ENCODE measurements at places on chromosomes 16 and 17.

DNA sequence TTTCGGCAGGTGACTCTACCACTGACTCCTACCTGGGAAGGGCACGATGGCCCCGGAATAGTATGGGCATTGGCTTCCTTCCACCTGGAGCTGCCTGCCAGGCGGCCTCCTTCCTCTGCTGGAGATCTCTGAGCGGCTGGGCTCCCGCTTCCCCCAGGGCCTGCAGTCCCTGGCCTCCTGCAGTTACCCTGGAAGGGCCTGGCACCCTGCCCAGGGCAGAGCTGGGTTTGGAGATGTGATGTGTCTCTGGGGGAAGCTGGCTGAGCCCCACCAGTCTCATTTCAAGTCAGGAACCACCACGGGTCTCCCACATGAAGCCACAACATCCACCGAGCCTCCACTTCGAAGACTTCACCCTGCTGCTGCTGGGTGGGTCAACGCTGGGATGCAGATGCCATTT, 97.9 kb downstream of the IRF8 start:
- no peak for DNase-seq

- no peak for DNase-seq
These were observed 143.3 kb downstream of the AATF start for GRCh38 chr17:37092071-37092470.

- DNase-seq = no peak
These were observed 1.8 kb downstream of the SLC12A4 start for GRCh38 chr16:67966549-67967182.

DNA sequence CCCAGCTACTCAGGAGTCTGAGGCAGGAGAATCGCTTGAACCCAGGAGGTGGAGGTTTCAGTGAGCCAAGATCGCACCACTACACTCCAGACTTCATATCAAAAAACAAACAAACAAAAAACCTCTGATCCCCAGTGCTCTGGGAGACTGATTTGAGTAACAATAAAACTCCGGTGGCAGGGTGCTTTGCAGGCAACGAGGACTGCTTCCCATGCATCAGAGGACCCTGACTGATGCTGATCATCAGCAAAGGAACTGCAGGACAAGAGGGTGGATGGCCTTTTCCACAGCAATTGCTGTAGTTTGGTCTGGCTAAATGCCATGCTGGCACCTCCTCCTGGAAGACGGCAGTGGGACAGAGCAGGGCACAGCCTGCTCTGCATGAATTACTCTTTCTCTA, 6.4 kb upstream of the SLC39A11 start:
- no peak for DNase-seq

GRCh38 chr17:81557276-81558114, 5.3 kb upstream of the FAAP100 start:
- DNase-seq = no peak

DNA sequence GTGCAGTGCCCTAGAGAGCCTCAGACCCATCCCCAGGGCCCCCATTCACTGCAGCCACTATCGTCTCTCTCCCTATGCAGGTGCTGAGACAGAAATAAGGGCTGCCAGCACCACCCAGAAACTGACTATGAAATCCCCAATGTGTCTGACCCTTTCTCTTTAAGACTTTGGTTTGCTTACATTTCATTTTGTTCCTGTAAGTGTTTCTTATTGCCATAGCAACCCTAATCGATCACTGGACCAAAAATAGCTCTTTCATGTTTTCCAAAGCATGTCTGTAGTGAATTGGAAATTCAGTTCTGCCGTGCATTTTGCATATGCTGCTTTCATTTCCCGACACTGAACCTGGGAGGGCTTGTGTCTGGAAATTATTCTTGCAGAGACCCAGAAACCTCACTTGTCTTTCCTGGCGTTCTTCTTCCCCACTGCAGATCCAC, 148.7 kb upstream of the NOL11 start:
- DNase-seq = no peak

GRCh38 chr17:4849011-4849536, 15.9 kb downstream of the MINK1 start:
- DNase-seq = peak; percentile 84

GRCh38 chr17:68048996-68049395, 13.5 kb downstream of the KPNA2 start:
- DNase-seq = no peak

DNA sequence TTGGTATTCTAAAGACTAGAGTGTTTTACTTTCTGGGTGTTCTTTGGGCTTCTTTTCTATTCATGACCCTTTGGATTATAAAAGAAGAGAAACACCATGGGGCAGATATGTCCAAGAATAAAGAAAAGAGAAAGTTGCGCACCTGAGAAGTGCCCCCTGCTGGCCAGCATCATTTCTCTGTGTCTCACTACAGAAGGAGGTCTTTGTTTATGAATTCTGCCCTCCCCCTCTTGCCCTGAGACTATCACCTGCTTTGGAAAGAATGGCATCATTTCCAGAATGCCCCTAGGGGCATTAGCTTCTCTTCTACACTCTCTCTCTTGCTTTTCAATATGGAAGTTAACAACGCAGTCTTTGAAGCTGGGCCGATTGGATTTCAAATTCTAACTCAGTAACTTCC, 45.0 kb downstream of the CDH13 start:
- no peak for DNase-seq

DNA sequence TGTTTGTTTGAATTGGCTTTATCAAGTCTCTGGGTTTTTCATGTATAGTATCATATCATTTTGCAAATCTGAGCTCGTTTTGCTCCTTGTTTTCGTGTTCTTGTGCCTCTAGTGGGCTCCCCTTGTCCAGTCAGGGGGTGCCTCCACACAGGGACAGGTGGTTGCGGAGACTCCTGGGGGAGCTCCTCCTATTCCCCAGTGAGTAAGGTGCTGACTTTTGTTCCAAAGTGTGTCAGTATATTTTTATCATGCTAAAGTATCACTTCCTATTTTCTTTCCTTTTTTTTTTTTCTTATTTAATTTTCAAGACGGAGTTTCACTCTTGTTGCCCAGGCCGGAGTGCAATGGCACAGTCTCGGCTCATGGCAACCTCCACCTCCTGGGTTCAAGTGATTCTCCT, 30.3 kb upstream of the IL17C start:
- no peak for DNase-seq

GRCh38 chr17:46125831-46126230, 67.4 kb downstream of the KANSL1 start:
- no peak for DNase-seq

DNA sequence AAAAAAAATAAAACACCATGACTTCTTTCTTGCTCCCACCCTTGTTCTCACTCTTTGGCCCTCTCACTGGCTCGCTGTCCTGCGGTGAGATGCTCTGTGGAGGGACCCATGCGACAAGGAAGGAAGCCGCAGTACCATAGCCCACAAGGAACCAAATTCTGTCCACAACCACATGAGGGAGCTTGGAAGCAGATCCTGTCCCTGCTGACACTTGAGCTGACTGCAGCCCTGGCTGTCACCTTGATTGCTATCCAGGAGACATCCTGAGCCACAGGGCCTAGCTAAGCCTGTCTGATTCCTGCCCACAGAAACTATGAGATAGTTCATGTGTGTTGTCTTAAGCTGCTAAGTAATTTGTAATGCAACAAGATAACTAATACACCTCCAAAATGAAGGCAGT, 4.8 kb upstream of the MT2A start:
- DNase-seq = no peak

DNA sequence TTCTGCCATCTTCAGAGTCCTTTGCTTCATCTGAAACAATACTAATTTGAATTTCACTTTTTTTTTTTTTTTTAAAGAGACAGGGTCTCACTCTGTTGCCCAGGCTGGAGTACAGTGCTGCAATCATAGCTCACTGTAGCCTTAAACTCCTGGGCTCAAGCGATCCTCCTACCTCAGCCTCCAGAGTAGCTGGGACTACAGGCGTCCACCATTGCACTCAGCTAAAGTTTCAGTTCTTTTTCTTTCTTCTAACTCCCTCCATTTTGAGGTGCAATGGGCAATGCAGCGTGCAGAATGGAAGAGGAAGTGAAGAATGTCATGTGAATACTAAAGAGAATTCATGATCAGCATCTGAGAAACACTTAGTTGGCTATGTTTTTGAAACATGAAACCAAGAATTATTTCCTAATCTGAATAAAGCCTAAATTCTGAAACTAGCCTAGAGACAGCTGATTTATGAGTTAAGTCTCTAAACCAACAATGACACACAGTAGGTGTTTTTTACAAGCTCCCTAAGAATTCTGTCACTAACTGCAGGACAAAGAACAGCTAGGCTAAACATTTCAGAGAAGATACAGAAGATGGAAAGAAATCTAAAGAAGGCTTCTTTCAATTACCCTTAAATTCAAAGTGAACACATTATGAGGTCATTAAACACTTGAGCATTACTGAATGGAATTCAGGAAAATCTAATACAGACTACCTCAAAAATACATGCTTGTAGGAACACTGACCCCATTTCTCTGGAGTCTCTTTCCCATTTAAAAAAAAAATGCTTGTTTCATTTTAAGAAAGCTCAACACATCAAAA, 21.0 kb downstream of the SNN start:
- DNase-seq = no peak

GRCh38 chr17:29549177-29549923, 17.5 kb downstream of the ABHD15 start:
- no peak for DNase-seq

DNA sequence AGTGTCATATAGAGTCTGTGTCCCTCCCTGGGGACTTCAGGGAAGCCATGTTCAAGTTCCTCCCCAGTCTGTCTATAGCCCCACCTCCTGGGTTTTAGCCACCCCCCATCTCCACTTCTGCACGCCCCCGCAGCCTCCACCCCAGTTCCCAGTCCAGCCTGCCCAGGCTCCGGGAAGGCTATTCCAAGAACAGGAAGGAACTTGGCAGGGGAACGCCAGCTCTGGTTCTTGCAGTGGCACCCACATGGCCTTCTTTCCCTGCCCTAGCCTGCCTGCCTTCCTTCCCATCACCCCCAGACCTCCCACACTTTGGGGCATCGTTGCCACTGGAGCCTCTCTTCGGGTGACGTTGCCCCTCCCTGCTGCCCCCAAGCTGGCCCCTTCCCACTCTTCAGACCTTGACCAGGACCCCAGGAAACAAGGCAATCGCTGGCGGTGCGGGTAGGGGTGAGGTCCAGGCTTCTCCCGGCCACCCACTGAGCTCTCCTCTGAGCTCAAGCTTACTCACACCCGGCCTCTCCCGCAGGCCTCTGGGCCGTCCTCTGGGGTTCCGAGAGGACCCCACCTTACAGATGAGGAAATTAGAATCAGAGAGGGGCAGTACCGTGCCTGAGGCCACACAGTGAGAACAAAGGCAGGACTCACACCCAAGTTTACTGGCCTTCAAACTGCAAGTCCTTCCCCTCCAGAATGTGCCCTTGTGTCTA, 9.2 kb upstream of the CES4A start:
- DNase-seq = no peak

GRCh38 chr17:14372905-14373613, 72.2 kb downstream of the HS3ST3B1 start:
- DNase-seq = no peak

Measured in RWPE1 (cell line).